ENCODE measurements at places on chromosomes 4 and X. TPM values are rescaled to one million over a fixed set of nuclear protein-coding genes. Genes with fewer than 3 reads are reported as not detected.

DNA sequence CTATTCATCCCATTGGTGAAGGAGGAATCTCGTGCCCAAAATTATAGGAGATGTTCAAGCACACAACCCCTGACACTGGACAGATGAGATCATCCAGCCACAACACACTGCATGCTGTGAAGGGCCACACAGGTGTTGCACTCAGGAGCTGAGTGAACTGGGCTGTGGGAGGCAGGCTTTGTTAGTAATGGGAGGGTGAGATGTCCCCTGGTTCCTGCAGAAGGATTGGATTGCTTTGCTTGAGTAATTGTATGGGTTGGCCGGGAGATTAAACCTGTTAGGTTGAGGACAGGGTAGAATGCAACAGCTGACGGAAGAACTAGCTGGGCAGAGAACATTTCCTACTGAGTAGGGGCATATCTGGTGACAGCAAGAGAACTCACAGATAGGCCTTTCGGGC, 152.2 kb downstream of the TACR3 start:
- no peak for DNase-seq
- H3K27me3 ChIP-seq = no peaks in the 10 kb centered on the region
- peaks cover 10% of the 10 kb centered on the region for H3K4me1 ChIP-seq
- no peak overlapping the region for H3K4me3 ChIP-seq

GRCh38 chr4:41887821-41888686, 47.2 kb upstream of the TMEM33 start:
- H3K36me3 ChIP-seq = no peaks in the 10 kb centered on the region
- no peak overlapping the region for H3K27ac ChIP-seq
- no peak overlapping the region for H3K4me3 ChIP-seq
- no peaks in the 10 kb centered on the region for H3K27me3 ChIP-seq
- no peak for DNase-seq

DIPK2B gene
- total RNA-seq = not detected

DNA sequence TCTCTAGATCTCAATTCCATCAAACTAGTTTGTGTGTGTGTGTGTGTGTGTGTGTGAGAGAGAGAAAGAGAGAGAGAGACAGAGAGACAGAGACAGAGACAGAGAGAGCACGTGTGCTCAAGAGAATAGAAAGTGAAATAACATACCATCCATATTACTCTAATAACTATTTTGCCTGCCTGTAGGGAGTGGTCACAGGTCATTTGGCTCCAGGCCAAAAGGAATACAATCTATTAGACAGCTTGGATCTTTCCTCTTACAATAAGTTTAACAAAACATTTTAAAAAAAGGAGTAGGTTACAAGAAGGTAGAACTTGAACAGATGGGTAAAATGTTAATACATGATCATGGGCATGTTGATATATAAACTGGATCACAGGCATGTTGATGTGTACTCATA, 76.2 kb downstream of the COL4A6 start:
- no peak overlapping the region for H3K4me3 ChIP-seq
- H3K27me3 ChIP-seq = no peaks in the 10 kb centered on the region
- DNase-seq = no peak

- no peak overlapping the region for H3K27ac ChIP-seq
- H3K4me1 ChIP-seq = no peaks in the 10 kb centered on the region
- H3K4me3 ChIP-seq = no peak overlapping the region
- H3K36me3 ChIP-seq = no peaks in the 10 kb centered on the region
Observed at GRCh38 chr4:8410641-8411271, 29.8 kb downstream of the ACOX3 start.

DNA sequence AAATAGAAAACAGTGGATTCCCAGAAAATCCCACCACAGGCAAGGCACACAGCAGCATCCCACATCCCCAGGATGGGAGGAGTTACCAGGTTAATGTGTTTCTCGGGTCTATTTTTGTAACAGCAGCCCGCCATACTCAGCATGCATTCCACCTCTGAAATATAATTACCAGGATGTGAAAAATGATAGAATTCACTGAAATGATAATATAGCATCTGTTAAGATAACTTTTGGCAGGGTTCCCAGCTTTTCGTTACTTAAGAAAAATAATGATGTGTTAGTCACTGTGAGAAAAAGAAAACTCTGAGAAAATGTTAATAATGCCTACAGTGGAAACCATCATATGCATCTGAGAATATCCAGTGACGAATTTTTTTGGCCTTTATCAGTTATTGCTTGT, 87.1 kb downstream of the VCX2 start:
- H3K4me3 ChIP-seq = no peak overlapping the region
- no peaks in the 10 kb centered on the region for H3K27me3 ChIP-seq
- H3K27ac ChIP-seq = no peak overlapping the region
- H3K4me1 ChIP-seq = no peaks in the 10 kb centered on the region

GAGE2A gene
- not detected for total RNA-seq

- no peak overlapping the region for H3K4me3 ChIP-seq
- no peaks in the 10 kb centered on the region for H3K27me3 ChIP-seq
- H3K27ac ChIP-seq = no peak overlapping the region
- DNase-seq = no peak
- no peaks in the 10 kb centered on the region for H3K4me1 ChIP-seq
- H3K36me3 ChIP-seq = no peaks in the 10 kb centered on the region
Observed at GRCh38 chr4:113977526-113977855, 2.0 kb downstream of the ARSJ start.

DNA sequence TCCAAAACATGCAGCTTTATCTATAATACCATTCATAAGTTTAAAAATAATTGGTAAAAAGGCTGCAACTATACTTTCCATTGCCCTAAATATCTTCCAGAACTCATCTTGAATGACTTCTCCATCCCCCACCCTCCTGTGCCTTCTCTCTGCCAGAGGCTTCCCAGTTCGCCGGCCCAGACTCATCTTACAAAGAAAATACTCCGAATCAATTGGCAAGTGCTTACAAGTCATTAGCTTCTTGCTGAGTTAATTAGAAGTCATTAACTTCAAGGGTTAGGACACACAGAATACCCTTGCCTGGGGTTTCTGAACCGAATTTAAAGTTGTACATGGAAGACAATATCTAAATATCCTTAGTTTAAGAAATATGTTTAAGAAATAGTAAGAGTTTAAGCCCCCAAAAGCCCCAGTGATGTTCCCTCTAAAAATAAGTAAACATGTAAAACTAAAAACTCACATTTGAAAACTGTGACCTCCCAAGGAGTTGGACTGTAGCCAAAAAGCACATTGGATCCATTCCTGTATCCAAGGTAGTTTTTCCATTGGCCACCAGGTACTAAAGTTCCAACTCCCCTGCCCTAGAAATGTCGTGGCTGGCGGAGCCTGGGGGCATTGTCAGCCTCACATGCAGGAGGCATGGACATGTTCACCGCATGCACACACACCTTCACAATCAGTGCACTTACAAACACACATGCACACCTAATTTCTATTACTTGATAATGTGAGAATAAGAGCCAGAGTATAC, 535.2 kb upstream of the FAT1 start:
- H3K4me3 ChIP-seq = no peak overlapping the region
- DNase-seq = no peak
- H3K27me3 ChIP-seq = no peaks in the 10 kb centered on the region
- H3K36me3 ChIP-seq = no peaks in the 10 kb centered on the region
- H3K4me1 ChIP-seq = no peaks in the 10 kb centered on the region

- H3K36me3 ChIP-seq = no peaks in the 10 kb centered on the region
- H3K4me1 ChIP-seq = peaks cover 8% of the 10 kb centered on the region
- no peak for DNase-seq
- H3K27me3 ChIP-seq = no peaks in the 10 kb centered on the region
Observed at GRCh38 chrX:68203646-68204045, 229.6 kb downstream of the OPHN1 start.

DNA sequence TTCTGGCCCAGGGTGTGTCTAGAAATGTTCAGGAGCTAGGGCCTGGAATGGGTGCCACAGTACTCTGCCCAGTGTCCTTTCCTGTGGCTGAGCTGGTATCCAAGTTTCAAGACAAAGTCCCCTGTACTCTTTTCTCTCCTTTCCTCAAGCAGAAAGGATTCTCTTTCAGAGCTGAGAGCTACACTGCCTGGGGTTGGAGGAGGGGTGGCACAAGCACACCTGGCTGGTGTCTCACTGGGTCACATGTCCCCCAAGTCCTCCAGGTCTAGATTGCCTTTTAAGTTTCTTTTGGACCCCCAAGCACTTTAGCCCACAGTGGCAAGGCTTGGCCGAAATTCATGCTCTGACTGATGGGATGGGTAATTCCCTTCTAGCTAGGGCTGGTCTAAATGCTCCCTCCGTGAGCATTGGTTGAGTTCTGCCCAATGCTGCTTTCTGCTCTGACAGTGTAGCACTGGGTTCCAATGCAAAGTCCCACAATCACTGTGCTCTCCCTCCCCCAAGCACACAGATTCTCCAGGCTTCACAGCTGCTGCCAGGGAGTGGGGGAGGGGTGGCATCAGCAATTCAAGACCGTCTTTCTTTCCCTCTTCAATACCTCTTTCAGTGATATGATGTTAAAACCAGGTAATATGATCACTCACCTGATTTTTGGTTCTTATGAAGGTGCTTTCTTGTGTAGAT, 47.8 kb downstream of the BEX3 start:
- no peaks in the 10 kb centered on the region for H3K27me3 ChIP-seq
- no peak overlapping the region for H3K4me3 ChIP-seq
- no peak overlapping the region for H3K27ac ChIP-seq
- no peaks in the 10 kb centered on the region for H3K4me1 ChIP-seq
- no peaks in the 10 kb centered on the region for H3K36me3 ChIP-seq
- DNase-seq = no peak

DNA sequence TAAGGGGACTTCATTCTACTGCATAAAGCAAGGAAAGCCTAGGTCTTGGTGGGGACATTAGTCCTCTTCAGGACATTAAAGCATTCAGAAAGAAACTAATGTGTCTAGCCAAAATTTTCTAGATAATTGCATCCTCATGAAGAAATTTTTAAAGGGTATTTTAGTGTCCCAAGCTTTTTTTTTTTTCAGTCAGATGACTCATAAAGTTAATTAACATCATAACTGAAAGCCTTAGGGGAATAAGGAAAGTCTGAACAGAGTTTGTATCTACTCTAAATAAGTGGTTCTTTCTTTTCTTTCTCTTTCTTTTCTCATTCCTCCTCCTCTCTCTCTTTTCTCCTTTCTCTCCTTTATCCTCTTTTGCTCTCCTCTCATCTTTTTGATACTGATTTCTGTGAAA, 202.4 kb downstream of the ADAMTS3 start:
- no peaks in the 10 kb centered on the region for H3K27me3 ChIP-seq
- no peaks in the 10 kb centered on the region for H3K4me1 ChIP-seq
- no peaks in the 10 kb centered on the region for H3K36me3 ChIP-seq
- DNase-seq = no peak
- H3K4me3 ChIP-seq = no peak overlapping the region

MND1 gene
- total RNA-seq = 24.4 TPM

LNX1 gene
- total RNA-seq = 3.3 TPM

GRCh38 chr4:105471566-105472176, 2.2 kb downstream of the PPA2 start:
- peak overlapping the region; percentile 81 for H3K4me3 ChIP-seq
- H3K4me1 ChIP-seq = peaks cover 16% of the 10 kb centered on the region
- DNase-seq = peak; percentile 42
- 0 out of 2 replicates have a peak overlapping the region, but pooled peaks have one; percentile 23 for H3K27ac ChIP-seq

DNA sequence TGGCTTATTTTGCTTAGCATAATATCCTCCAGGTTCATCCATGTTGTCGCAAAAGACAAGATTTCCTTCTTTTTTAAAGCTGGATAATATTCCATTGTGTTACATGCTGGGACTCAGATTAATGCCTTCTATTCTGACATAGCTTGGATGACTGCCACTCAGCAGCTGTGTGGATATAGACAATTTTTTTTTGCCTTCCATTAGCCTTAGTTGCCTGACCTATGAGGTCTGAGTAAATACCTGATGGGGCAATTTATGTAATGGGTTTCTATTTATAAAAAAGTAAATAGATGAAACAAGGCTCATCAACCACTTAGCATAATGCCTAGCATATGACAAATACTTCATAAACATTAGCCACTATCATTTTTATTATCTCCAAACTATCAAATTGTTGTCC, 515.4 kb downstream of the ZNF674 start:
- H3K4me3 ChIP-seq = no peak overlapping the region
- H3K27me3 ChIP-seq = no peaks in the 10 kb centered on the region
- DNase-seq = no peak
- H3K36me3 ChIP-seq = no peaks in the 10 kb centered on the region
- H3K4me1 ChIP-seq = no peaks in the 10 kb centered on the region
- no peak overlapping the region for H3K27ac ChIP-seq

AP1AR gene
- total RNA-seq = 35.8 TPM

DNA sequence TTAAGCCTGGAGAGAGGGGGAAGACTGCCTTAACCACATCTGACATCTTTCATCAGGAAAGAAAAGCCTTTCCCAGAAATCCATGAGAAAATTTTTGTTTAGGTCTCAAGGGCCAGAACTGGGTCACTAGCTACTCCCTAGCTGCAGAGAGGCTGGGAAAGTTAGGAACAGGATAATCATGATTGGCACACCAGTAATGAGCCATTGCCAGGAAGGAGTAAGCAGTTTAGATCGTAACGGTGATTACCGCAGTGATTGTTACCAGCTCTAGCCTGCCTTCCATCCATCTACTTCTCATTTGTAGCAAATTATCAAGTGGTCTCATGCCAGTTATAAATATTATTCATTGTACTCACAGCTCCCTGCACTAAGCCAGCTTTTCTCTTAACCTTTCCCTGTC, 22.7 kb upstream of the STX18 start:
- H3K27ac ChIP-seq = no peak overlapping the region
- H3K27me3 ChIP-seq = no peaks in the 10 kb centered on the region
- no peaks in the 10 kb centered on the region for H3K36me3 ChIP-seq
- H3K4me1 ChIP-seq = peaks cover 9% of the 10 kb centered on the region
- DNase-seq = no peak
- H3K4me3 ChIP-seq = no peak overlapping the region

TCEAL6 gene
- not detected for total RNA-seq

DNA sequence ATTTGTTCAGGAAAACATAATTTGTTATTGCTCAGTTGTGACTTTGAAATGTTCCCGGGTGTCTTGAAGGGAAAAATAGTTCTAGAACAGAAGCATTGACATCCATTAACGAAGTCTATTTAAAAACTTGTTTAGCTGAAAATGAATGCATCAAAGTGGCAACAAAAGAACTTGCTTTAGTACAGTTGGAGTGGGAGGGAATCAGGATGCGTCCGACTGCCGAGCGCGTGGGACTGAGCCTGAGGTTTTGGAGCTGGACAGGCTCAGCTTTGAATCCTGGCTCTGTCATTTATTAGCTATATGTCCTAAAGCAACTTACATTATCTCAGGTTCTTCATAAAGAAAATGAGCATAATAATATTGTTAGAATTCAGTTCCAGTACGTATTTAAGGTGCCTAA, 9.0 kb upstream of the ERVMER34-1 start:
- no peaks in the 10 kb centered on the region for H3K4me1 ChIP-seq
- no peak for DNase-seq
- H3K27me3 ChIP-seq = no peaks in the 10 kb centered on the region

- no peak for DNase-seq
- peaks cover 36% of the 10 kb centered on the region for H3K27me3 ChIP-seq
- no peaks in the 10 kb centered on the region for H3K4me1 ChIP-seq
- H3K36me3 ChIP-seq = no peaks in the 10 kb centered on the region
- H3K4me3 ChIP-seq = no peak overlapping the region
Observed at GRCh38 chr4:1573830-1574459, 110.2 kb downstream of the FAM53A start.

SLC16A2 gene
- not detected for total RNA-seq
